ENCODE measurements at places on chromosomes 4 and X.

GRCh38 chr4:101853028-101853427, 62.5 kb downstream of the BANK1 start:
- no peak for DNase-seq

DNA sequence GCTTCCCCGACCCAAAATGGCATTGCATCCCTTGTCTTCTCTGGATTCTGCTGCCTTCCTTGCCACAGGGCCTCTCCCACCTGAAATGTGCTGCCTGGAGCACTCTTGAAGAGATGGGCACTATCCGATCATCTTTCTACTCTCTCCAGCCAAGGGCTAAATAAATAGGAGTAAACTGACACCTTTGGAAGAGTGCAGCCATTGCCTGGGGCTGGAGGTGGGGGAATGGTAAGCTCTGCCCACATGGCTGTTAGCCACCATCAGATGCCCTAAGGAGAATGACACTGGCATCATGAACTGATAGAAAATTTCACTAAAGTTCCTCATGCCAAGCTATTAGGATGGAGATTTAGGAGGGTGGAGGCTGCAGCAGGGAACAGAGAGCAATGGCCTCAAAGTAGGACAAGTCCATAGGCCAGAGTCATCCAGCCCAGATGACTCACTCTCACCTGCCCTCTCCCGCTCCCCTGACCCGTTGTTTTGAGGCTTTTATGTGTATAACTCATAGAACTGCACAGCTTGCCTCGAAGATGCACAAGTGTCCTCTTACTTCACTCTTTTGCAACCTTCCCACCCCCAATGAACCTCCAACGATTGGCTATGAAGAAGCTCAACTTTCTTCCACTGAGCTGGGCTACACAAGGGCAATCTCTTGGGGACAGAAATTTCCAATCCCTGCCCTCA, 822 bp upstream of the PFKFB1 start:
- no peak for DNase-seq

DNA sequence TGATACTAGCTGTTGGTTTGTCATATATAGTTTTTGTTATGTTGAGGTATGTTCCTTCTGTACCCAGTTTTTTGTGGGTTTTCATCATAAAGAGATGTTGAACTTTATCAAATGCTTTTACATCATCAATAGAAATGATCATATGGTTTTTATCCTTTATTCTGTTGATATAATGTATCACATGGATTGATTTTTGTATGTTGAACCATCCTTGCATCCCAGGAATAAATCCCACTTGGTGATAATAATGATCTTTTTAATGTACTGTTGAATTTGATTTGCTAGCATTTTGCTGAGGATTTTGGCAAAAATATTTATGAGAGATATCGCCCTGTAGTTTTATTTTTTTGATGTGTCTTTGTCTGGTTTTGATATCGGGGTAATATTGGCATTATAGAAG, 22.5 kb upstream of the NAA11 start:
- no peak for DNase-seq

- DNase-seq = no peak
Observed at GRCh38 chr4:77815636-77816035, 3.5 kb downstream of the CNOT6L start.

- DNase-seq = peak; percentile 8
Observed at GRCh38 chr4:163331629-163332376, 593 bp downstream of the NPY1R start.

DNA sequence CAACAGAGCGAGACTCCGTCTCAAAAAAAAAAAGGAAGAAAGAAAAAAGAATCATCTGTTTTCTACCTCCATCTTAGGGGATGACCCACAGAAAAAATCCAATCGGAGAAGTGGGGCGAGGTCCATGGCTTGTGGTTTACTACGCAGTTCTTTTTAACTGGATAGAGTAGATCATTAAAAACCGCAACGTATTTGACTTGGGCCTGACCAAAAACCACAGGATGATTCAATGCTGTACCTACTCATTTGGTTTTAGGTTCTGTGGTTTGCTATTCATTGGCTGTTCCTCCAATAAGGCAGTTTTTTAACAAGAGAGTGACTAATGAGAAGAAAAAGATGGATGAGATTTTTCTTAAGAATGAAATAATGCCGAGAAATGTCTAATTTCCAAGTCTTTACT, 83.7 kb downstream of the FREM3 start:
- peak; percentile 49 for DNase-seq

All from fibroblast of skin of abdomen (primary cell).